Small intestine (tissue), 16 donors: ENCODE measurements at places on chromosomes 3 and 15.
A peak's percentile ranks its signal among the peaks of the same experiment; 100 is the strongest.

GRCh38 chr15:85494048-85494777 is 113.8 kb downstream of the AKAP13 start:
- peak; percentile 85 for DNase-seq

DNA sequence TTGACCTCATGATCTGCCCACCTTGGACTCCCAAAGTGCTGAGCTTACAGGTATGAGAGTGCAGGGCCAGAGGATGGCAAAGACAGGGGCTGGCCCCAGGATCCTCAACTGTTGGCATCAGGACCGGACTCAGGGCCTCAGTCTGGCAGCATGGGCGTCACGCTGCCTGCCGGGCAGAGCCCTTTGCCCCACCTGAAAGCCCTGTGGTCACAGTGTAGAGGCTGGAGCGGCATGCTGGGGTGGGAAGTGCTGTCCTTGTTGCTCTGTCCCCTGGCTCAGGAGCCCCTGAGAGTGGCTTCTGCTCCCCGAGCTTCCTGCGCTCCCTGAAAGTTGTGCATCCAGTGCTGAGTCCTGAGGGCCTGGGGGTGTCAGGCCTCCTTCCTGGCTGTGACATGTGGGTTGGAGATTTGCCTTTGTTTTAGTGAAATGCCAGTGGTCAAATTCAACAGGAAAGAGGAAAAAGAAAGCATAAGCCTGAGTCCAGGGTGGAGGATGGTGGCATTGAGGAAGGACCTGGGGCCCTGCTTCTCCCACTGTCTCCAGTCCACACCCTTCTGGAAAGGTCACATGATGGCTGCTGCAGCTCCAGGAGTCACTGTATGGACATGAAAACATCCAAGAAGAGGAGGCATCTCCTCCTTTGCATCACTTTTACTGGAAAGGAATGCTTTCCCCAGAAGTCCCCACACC is 147.2 kb downstream of the OR4M2 start:
- DNase-seq: no peak

DNA sequence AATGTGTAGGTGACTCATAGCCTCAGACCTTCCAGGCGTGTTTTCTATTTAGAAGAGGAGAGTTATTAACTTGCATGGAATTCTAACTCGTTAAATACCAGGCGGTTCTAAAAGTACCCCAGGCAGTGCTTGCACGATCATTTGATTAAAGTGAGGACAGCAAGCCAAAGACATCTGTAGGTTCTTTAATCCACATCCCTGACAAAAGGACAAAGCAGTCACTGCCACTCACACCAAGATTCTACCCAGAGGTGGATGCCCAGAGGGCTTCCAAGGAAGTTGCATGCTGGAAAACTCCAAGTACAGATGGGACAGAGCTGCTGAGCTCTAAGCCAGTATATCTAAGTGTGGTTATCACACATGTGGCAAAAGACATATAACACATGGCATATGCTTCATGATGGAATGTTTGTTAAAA is 372.1 kb downstream of the ROBO2 start:
- no peak for DNase-seq

DNA sequence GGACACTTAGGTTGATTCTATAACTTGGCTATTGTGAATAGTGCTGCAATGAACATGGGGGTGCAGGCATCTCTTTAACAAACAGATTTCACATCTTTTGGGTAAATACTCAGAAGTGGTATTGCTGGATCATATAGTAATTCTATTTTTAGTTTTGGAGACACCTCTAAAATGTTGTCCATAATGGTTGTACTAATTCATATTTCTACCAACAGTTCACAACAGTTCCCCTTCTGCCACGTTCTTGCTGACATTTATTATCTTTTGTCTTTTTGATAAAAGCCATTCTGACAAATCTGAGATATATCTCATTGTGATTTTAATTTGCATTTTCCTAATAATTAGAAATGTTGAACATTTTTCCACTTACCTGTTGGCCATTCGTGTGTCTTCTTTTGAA is 19.5 kb downstream of the CX3CR1 start:
- DNase-seq: no peak

GRCh38 chr3:134618478-134619300 is 32.1 kb downstream of the KY start:
- no peak for DNase-seq

GRCh38 chr3:171383206-171384018 is 76.8 kb downstream of the TNIK start:
- DNase-seq: no peak
